ENCODE measurements at places on chromosomes 5 and 9.

DNA sequence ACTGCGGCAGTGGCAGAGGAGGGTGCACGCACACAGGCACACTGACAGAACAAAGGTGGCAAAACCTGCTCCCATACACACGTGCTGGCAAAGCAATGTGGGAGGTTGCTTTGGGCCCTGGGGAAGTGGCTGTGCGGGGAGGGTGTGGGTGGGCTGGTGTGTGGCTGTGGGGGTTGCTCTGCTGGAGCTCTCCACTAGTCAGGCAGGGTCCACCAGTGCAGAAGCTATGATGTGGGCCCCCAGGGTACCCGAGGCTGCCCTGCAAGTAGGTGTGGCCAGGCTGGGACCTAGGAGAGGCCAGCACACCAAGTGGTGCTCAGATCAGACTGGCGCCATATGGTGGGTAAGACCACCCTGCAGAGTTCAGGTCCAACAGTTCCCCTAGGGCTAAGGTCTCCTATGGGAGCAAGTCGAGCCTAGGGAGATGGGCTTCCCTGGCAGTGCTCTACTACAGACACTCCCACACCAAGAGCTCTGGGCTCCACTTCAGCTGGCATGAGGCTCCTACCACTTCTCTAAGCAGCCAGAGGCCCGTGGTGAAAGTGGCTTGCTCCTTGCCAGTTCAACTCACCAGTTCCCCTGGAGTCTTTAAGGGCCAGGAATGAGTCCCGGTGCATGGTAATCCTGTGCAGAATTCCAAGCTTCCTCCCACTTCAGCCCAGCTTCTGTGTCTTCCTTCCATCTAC is 46.2 kb upstream of the IFNE start:
- no peak for DNase-seq

GRCh38 chr5:168286386-168286785 is 5.1 kb upstream of the WWC1 start:
- DNase-seq = peak; percentile 52

GRCh38 chr9:124197177-124198095 is 60.3 kb upstream of the NEK6 start:
- peak; percentile 92 for DNase-seq

DNA sequence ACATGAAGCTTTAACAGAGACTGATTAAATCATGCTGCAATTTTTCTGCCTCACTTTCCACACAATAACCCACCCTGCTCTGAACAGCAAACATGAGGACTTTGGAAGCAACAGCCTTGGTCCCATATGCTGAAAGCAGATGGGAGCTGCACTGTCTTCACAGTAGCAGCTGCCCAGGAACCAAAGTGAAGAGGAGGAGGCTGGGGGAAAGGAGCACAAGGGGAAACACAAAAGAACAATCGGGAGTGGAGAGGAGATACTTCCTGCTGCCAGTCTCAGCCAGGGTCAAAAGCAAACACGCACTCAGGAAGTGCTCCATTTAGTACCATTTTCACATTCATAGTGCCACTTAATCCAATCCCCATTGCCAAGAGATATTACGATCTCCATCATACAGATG is 183.3 kb upstream of the PUM3 start:
- no peak for DNase-seq

DNA sequence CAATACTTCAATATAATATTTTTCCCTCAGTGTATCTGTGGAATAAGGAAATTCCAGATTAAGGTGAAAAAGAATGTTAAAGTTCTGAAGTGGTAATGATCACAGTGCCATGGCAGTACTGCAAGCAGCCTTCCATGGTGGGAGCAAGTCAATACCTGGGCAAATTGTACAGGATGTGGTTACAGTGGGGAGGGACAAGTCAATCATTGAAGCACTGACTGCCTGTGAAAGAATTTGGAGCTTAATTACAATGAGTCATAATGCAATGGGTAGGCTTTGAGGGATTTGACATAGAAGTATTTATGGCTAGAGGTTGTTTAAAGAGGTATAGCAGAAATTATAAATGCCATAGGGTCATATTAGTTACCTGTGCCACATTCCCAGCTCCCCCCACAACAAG is 786.5 kb upstream of the ACO1 start:
- DNase-seq = no peak

DNA sequence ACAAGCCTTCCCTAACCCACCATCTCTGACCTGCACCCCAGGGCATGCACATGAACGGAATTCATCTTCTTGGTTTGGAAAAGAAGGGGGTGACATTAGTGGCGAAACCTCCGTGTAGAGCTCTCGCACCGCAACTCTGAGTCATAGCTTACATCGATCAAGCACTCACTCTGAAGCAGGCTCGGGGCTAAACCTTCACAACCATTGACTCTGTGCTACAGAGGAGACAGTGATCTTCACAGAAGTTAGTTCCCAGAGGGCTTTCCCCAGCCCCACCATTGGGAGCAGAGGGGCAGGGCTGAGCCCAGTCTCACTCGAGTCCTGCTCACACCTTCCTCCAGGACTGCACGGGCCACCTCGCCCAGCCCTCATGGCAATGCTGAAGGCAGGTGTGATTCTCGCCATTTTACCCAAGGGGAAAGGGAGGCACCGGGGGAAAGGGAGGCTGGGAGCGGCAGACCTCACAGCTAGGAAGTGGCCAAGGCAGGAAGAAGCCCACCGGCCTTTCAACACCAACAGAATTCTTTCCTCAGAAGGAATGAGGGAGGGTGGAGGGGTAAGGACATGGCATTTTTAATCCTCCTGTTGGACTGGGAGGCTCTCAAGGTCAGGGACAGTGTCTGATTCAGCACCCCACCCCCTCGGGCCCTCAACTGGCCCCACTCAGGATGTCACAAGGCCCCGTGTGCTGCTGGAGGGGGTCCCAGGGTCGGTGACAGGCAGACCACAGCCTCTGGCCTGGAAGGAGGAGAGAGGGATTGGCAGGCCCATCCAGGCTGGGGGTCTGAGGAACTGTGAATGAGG is 25.9 kb upstream of the IL17B start:
- DNase-seq = no peak

- no peak for DNase-seq
These were observed 33.9 kb downstream of the SLC24A2 start for GRCh38 chr9:19754921-19755320.

- no peak for DNase-seq
These were observed 68.8 kb upstream of the ICE1 start for GRCh38 chr5:5353681-5354080.

- no peak for DNase-seq
These were observed 34.7 kb downstream of the PIP5K1B start for GRCh38 chr9:68739621-68740174.

DNA sequence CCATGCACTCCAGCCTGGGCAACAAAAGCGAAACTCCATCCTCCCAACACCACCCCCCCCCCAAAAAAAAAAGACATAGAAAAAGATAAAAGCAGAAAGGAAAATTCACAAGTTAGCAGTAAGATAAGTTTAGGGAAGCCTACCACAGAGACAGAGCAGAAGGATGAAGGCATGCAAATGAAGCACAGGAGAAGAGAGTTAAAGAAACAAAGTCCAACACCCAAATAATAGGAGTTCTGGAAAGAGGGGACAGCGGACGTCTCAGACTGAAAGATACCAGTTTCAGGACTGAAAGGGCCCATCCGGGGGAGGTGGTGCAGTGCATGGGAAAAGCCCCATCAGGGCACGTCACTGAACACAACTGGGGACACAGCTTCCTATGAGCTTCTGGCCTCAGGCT is 54.3 kb downstream of the OTULIN start:
- DNase-seq = no peak

- no peak for DNase-seq
These were observed 40.0 kb downstream of the GPR21 start for GRCh38 chr9:123073441-123073840.

- DNase-seq = no peak
These were observed 405.8 kb downstream of the FAM170A start for GRCh38 chr5:120035181-120035580.

DNA sequence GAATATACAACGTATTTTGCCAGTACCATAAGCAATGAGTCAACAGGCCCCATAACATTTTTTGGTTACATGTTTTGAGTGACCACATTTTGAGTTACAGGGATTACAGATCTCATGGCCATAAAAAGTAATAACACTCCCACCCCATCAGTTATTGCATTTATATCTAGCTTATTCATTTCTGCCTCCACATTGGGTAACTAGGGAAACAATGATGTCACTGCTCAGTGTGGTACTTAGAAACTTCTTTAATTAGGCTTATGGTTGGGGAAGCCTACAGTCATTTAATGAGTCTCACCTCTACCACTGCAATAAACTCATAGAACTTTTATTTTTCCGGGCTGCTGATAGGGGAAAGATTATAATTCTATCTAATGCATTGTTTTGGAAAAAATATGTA is 39.9 kb upstream of the SMIM15 start:
- no peak for DNase-seq

DNA sequence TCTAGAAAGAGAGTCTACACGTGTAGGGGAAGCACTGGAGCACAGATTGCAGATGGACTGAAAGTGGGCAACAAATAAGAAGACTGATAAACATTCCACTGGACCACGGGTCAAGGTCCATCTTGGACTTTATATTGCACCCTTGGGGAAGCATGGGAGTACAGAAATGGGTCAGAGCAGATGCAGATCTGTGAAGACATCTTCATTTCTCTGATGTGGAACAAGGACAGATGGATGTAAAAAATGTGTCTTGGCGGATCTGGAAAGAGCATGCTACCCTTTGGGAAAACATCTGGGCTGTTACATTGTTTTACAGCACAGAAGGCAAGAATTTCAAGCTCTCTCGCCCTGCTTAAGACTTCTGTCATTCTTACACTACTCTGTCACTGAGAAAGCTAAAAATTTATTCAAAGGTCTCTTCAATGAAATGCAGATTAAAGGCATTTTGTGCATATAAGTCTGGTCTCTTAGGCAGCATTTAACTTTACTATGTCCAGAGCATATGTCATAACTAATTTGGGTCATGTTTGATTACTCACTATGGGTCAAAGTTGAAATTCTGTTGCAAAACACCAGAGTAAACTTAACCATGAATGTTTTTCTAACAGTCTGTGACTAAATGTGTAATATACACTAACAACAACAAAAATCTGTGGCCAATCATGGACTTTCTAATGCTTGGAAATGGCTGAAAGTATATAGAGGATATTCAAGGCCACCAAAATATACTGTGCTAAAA is 756.4 kb upstream of the DMAC1 start:
- no peak for DNase-seq

DNA sequence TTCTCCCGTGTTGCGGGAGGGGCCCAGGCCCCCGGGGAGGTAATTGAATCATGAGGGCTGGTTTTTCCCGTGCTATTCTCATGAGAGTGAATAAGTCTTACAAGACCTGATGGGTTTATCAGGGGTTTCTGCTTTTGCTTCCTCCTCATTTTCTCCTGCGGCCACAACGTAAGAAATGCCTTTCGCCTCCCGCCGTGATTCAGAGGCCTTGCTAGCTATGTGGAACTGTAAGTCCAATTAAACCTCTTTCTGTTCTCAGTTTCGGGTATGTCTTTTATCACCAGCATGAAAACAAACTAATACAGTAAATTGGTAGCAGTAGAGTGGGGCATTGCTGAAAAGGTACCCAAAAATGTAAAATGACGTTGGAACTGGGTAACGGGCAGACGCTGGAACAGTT is 1035.1 kb downstream of the DTWD2 start:
- DNase-seq = no peak

GRCh38 chr5:142857405-142857804 is 87.2 kb downstream of the ARHGAP26 start:
- DNase-seq = no peak

DNA sequence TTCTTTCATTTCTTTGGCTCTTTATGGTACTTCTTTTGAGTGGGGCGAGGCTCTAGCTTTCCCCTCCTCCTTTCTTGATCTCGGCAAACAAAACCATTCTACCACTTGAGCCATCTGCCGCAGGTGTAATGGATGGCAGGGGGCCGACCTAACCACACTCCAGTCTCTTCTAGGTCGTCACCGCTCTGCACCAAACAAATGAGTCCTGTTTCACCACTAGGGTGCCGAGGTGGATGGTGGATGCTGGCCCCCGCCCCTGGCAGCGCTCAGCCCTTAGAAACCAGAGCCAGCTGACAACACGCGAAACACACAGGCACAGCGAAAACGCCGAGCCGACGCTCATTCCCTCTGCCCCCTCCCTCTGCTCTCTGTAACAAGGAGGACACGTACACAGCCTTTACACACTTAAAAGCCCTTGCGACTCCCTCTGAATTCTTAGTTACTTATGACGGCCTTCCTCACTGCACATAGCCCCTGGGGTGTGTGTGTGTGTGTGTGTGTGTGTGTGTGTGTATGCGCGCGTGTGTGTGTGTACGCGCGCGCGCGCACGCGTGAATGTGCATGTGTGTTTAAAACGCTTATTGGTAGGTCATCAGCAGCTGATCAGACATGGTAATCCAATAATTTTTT is 199.4 kb downstream of the MEF2C start:
- no peak for DNase-seq

GRCh38 chr5:158590746-158591300 is 508.9 kb downstream of the EBF1 start:
- no peak for DNase-seq

DNA sequence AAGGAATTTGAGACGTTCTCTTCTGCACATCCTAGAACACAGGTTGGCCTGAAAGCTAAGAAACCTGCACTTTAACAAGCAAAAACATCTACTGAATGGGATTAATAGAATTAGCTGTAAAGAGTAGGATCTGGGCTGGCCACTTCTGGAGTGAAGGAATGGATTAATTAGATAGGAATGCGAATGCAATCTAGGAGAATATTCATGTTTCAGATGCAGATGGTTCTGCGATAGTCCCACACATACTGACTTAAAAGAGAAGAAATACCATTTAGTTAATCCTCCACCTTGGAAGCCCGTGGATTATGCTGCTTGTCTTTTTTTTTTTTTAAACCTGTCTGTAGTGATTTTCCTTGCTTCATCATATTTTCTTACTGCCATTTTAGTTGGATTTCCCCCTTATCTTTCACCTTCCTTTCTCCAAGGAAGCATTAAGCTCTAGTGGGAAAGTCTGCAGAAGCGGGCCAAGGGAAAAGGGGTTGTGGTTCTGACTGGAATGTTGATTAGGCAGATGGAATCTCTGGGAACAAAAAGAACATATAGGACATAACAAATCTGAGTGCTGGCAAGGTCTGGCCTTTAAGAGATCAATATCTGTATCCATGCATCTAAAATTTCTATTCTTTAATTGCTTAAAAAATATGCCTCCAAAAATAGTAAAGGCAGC is 152.4 kb downstream of the ALDH1A1 start:
- no peak for DNase-seq

- no peak for DNase-seq
These were observed 70.5 kb downstream of the FOXD1 start for GRCh38 chr5:73378070-73378469.

DNA sequence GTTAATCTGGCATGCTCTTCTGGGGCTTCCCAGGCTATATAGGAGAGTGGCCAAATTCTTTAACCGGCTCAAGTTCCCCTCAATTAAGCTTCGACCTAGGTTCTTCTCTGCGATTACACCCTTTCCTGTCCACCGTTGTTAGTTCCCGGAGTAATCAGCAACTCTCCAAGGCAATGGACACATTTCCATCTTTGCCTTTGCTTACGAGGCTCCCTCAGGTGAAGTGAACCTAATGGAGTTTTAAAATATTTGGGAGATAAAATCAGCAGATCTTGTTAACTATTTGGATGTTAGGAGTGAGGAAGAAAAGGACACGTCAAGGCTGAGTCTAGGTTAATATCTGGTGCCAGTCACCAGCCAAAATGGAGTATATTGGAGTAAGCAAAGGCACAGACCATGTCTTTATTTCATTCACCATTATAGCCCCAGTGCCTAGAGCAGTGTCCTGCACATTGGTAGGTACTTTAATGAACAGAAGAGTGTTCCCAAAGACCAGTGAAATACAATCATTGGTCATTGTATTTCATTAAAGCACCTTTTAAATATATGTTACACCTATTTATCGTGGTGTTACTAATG is 515 bp downstream of the UTP15 start:
- no peak for DNase-seq

All from inflammatory macrophage treated with lipopolysaccharide for 1 hour (primary cell).